Calu3 (cell line): ENCODE measurements at places on chromosomes 5 and 9. TPM values are rescaled to one million over a fixed set of nuclear protein-coding genes. Genes with fewer than 3 reads are reported as not detected.

CEL gene
- total RNA-seq = 2.6 and 3.1 TPM in 2 replicates

BHMT2 gene
- total RNA-seq = not detected in 2 replicates

TMC1 gene
- total RNA-seq = not detected in 2 replicates

LRRTM2 gene
- total RNA-seq = not detected in 2 replicates

MELK gene
- 18.3 and 20.8 TPM in 2 replicates for total RNA-seq

TAF11L11 gene
- not detected in 2 replicates for total RNA-seq

RAB3C gene
- not detected in 2 replicates for total RNA-seq

UBE2QL1 gene
- not detected in 2 replicates for total RNA-seq

MAN2A1 gene
- 65.8 and 76.3 TPM in 2 replicates for total RNA-seq

NMUR2 gene
- 93.2 and 178 TPM in 2 replicates for total RNA-seq

TMEM232 gene
- total RNA-seq = 1.6 and 2.0 TPM in 2 replicates

NRG2 gene
- 1.4 and 3.1 TPM in 2 replicates for total RNA-seq

MYO10 gene
- total RNA-seq = 69.6 and 101 TPM in 2 replicates

EDIL3 gene
- 0.07 and 0.24 TPM in 2 replicates for total RNA-seq

PCDHB16 gene
- 0.35 and 0.66 TPM in 2 replicates for total RNA-seq

PCDHB4 gene
- total RNA-seq = not detected in 2 replicates
